ENCODE measurements at places on chromosomes 11 and 22.

GRCh38 chr22:39090426-39091064 lies 6.5 kb upstream of the APOBEC3H start:
- DNase-seq: no peak

GRCh38 chr22:28656181-28656580 lies 23.5 kb downstream of the TTC28 start:
- no peak for DNase-seq

- no peak for DNase-seq
Measured at GRCh38 chr11:93945596-93945995, 75.6 kb upstream of the HEPHL1 start.

GRCh38 chr22:19710769-19711106 lies 3.6 kb upstream of the SEPTIN5 start:
- no peak for DNase-seq

DNA sequence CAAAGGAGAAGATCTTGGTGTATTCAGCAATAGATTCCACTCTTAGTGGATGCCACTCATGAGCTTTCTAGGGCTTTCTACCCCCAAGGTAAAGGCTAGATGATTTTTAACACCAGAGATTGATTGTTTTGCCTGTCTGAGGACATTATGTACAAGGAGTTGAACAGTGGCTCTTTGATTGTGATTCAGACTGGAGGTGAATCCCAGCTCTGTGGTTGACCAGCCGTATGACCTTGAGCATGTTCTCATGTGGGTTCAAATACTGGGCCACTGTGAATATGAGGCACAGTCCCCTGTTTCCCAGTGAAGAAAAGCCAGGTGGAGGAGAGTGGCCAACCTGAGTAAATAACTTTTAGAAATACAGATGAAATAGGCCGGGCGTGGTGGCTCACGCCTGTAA lies 24.0 kb upstream of the PARVB start:
- no peak for DNase-seq

DNA sequence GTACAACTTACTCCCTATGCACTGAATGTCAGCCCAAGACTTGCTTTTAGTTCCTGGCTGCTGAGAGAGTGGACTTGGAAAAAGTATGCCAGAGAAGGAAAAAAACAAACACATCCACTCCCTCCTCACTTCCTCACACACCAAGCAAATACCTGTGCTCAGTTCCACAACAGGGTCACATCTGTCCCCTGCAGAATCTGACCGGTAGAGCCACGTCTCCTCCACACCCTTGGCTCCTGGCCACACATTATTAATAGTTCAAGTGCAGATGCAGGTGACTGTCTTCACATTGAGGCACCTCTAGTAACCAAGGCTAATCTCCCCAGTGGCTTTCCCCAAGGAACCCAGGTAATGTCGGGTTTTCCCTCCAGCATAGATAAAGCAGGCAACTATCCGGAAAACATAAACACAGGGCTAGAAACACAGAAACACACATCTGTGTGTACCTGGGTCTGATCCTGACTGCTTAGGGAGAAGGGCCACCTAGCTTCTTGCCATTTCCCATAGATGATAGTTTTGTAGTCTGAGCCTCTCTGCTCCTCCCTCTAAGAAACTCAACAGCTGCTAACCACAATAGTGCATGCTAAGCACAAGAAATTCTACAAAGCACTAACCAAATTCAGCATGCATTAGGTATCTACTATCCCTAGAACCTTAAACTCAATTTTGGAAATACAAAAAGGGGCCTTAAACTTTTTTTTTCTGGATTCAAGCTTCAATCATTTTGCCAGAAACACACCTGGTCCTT lies 10.2 kb downstream of the SYTL2 start:
- no peak for DNase-seq

DNA sequence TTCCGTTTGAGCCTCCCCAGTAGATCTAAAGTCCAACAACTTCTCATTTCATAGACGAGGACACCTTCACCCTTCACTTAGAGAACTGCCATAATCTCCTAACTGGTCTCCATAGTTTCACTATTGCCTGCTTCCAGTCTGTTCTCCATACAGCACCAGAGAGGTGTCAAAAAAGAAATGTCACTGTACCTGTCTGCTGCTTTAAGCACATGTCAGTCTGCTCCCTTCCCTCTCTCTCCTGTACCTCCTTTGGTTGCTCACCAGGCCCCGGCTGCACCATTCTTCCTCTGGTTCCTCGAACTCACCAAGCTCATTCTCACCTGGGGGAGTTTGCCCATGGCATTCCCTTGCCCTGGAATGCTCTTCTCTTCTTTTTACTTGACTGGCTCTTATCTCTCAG lies 75.8 kb downstream of the NAV2 start:
- no peak for DNase-seq
